ENCODE measurements at places on chromosomes 1 and 21.
A peak's percentile ranks its signal among the peaks of the same experiment; 100 is the strongest.

DNA sequence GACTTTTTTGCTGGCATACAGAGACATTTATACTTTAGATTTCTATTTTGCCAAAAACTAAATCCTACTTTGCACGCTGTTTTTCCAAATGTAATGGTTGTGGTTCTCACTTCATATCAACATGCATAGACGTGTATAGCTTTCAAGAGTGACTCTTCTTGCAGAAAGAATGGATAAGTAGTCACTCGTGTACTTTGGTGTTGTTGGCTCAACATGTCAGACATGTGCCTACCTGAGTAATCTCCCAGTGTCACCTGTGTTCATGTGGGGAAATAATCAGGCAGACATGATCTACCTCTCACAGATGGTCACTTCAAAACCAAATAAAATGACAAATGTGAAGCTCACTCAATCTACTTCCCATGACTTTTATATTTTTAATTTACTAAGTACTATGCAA, 73.1 kb downstream of the GPR88 start:
- DNase-seq: no peak

DNA sequence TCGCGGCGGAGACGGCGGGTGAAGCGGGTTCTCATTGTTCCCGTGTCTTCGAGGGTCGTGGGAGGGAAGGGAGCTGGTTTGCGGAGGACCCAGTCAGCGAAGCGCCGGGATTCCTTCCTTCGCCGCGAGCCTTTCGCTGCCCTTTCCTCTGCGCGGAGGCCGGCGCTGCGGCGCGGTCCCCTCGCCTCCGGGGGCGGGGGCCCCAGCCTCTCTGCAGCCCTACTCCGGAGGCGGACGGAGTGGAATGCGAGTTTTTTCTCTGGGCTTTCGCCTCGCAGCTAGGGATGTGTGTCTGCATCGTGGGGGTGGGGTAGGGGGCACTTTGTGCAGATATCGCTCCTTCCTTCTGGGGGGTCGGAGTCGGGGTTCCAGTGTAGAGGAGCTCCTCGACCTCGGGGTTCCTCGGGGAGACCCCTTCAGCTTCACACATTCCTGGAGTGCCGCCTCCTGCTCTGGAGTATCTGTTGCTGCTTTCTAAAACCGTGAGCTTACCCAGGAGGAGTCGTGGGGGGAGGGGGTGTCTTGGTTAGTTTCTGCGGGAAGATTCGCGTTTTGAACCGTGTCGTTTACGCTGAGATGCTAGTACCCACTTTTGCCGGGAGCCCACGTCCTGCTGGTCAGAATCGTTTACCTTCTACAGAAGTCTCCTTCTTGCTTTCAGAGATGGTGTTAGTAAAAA, 595 bp downstream of the RNF2 start:
- peak; percentile 32 for DNase-seq

- DNase-seq: no peak
Observed at GRCh38 chr1:167293057-167293456, 72.4 kb downstream of the POU2F1 start.

- DNase-seq: no peak
Observed at GRCh38 chr1:228334954-228335353, 71.7 kb downstream of the TRIM11 start.

- DNase-seq: no peak
Observed at GRCh38 chr1:190679983-190680382, 202.3 kb upstream of the BRINP3 start.

GRCh38 chr1:150076066-150076465, 8.5 kb downstream of the VPS45 start:
- no peak for DNase-seq

DNA sequence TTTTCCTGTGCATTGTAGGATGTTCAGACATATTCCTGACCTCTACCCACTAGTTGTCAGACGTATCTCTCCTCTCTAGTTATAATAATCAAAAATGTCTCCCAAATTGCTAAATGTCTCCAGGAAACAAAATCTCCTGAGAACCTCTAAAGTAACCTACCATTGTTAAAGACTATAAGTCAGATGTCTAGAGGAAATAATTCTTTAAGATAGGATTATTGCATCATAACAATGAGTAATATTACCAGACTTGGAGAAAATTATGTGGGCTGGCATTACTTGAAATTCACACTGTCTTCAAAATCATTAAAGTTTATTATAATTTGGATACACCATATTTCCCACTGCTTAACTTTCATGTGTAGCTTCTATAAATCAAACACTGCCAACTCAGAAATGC, 643.0 kb upstream of the ADGRL2 start:
- DNase-seq: peak; percentile 33

GRCh38 chr1:8217011-8217711, 100.8 kb upstream of the SLC45A1 start:
- no peak for DNase-seq

Data from fibroblast of upper back skin (primary cell).